ENCODE measurements at places on chromosomes 2 and 18.

DNA sequence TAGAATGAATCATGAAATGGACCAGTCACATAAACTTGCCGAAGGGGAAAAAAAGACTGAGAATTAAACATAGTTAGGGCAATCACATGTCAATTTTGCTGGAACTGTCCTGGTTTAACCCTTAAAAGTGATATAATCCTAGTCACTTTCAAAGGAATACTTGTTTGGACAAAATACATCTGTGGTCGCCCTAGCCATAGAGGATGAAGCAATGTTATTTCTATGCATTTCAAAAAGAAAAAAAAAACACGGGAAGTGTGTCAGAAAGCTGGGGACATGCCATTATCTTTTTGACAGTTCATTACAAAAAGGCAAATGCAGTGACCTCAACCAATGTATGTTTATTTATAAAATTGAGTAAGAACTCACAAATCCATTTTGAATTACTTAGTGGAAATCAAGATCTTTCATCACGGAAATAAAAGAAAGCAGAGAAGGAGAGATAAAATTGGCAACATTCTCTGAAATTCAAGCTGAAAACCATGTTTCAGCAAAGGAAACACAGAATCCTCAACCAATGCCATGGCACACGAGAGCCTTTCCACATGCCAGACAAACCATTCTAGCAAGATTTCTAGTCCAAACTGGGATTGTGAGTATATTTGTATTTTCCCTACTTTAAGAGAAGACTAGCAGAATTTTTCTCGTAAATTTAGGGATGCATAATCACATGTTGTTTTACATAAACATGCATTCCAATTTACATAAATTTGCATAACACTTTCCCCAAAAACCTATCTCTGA, 854.3 kb upstream of the ACVR2A start:
- DNase-seq: no peak

- DNase-seq: no peak
Measured at GRCh38 chr2:497770-498492, 179.3 kb downstream of the TMEM18 start.

DNA sequence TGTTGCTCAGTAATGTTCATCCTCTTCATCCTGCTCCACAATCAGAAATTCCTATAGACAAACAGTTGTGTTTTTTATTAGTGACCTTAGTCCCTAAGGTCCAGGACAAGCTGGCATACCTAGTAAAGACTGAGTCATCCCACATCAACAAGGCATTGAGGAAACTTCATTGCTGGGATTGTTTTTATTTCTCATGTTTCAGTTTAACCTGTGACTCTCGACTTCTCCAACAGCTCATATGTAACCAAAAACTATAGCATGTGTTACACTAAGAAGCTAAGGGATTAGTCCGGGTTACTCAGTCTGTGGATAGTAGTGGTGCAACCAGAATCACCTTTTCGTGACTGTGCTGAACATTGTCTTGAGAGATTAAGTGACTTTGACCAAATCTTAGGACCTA, 292.1 kb downstream of the RDH14 start:
- no peak for DNase-seq

DNA sequence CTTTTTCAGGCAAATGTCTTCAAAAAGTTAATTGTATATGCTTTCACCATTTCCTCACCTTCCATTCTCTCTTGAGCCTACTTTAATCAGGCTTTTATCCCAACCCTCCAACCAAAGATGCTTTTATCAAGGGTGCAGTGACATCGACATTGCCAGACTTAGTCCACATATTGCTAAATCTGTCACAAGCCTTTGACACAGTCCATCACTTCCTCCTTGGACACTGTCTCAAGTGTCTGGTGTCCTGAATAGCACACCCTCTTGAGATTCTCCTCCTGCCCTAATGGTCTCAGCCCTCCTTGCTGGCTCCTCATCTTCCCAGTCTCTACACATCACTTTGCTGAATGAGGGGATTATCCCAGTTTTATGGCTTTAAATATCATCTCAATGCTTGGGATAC, 147.5 kb upstream of the SLC39A10 start:
- peak; percentile 63 for DNase-seq
